ENCODE measurements at places on chromosomes 12 and 14.

- DNase-seq = no peak
Measured at GRCh38 chr14:71267007-71267513, 359.8 kb downstream of the PCNX1 start.

- DNase-seq = no peak
Measured at GRCh38 chr12:96271469-96272199, 77.5 kb downstream of the ELK3 start.

- no peak for DNase-seq
Measured at GRCh38 chr12:131430158-131430742, 280.6 kb upstream of the SFSWAP start.

DNA sequence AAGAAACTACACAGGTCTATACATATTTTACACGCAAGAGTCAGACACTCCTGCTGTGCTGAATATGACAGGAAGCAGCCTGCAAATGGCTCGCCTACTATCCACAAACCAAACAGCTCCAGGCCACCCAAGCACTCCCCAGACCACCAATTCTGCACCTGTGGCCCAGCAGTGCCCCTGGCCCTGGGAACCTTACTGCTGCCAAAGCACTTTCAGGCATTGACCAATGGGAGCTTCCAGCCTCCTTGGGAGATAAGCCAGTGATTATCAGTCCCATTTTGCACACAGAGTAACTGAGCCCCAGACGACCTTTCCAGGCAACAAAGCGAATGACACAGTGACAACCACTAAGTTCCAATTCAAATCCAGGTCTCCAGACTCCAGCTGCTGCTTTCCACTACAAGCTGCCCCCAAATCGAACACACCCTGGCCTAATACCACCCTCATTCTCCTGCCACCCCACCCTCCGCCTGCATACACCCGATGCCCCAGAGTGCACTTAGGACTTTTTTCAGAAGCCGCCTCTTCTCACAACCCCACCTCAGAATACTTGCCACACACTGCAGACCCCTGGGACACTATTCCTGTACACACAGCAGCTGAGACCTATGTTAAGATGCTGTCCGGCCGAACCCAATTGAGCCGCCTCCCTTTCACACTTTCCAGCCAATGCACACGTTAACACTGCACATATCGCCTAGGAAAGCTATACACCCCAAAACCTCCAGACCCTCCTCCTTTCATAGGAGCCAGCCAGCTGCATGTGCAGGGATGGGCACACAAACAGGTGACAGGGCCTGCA lies 126.1 kb upstream of the PRMT8 start:
- no peak for DNase-seq

GRCh38 chr14:70622111-70622712 lies 19.5 kb upstream of the TTC9 start:
- no peak for DNase-seq

GRCh38 chr12:104423809-104424208 lies 32.9 kb upstream of the CHST11 start:
- no peak for DNase-seq

- DNase-seq = no peak
Measured at GRCh38 chr14:36066636-36067035, 109.9 kb downstream of the PTCSC3 start.

- DNase-seq = no peak
Measured at GRCh38 chr12:49671031-49671765, 36.0 kb downstream of the FMNL3 start.

- no peak for DNase-seq
Measured at GRCh38 chr12:77102691-77103090, 37.3 kb upstream of the E2F7 start.

- DNase-seq = no peak
Measured at GRCh38 chr14:92942136-92942535, 19.2 kb downstream of the CHGA start.

- no peak for DNase-seq
Measured at GRCh38 chr12:32471591-32472001, 72.2 kb downstream of the FGD4 start.

- DNase-seq = no peak
Measured at GRCh38 chr12:3933074-3933818, 60.0 kb upstream of the PARP11 start.

GRCh38 chr14:77037215-77037937 lies 8.9 kb upstream of the IRF2BPL start:
- no peak for DNase-seq

- no peak for DNase-seq
Measured at GRCh38 chr12:65330331-65330730, 51.8 kb downstream of the MSRB3 start.

GRCh38 chr12:105107171-105107493 lies 399 bp upstream of the WASHC4 start:
- DNase-seq = no peak

DNA sequence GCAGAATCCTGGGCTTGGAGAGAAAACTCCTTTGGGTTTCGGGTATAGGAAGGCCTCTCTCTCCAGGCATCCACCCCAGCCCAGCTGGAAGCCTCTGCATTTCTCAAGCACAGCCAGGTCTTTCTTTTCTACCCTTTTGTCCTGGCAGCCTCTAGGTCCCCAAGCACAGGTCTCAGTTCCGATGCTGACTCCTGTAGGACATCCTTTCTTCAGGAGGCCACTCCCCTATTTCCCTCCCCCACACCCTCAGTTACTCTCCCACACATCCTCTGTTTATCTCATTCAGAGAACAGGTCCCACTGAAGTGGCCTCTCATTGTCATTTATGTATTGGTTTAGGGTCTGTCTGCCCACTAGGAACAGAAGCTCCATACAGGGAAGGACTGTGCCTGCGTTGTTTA lies 352.6 kb downstream of the VRK1 start:
- DNase-seq = no peak

DNA sequence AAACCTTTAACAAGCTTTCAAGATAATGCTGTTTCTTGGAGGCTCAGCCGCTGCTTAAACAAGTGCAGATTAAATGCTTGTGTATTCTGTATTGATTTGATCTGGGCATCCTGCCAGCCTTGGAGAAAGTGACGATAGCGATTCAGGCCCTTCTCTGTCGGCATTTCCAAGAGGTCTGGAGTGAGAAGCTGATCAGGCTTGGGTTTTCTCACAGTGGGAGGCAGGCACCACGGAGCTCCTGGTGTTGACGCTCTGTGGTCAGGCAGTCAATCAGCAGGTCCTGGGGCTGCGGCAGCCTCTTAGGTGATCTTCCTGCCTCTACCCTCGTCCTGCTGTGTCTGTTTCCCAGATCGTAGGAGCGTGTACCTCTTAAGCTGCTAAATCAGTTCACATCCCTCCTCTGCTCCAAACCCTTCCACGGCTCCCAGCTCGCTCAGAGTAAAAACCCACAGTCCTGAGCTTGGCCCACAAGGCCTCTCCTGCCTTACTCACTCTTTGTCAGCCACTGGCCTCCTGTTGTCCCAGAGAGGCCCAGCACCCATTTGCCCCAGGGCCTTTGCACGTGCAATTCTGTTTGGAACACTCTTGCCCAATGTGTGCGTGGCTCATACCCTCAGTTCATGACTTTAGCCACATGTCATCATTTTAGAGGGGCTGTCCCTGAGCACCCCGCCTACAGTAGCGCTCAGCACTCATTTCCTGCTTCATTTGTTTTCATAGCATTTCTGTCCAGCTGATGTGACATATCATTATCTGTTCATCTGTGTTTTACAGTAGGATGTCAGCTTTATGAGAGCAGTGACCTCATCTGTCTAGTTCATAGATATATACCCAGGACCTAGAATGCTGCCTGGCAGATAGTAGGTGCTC lies 155.4 kb downstream of the AACS start:
- DNase-seq = no peak

DNA sequence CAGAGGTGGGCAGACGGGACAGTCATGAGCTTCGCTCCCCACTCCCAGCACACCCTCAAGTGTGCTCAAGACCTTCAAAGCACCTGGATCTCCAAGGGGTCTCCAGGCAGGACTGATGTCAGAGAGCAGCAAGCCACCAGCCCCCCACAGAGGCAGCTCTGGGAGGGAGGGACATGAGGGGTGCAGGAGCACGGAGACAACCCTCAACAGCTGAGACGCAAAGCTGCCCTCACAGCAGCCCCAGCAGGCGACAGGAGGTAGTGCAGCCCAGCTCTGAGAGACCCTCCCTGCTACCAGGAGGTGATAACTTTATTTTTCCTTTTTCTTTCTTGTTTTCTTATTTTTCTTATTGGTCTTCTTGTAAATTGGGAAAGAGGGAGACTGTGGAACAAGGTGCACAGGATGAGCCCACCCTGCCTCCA lies 17.9 kb downstream of the SIVA1 start:
- DNase-seq = no peak

DNA sequence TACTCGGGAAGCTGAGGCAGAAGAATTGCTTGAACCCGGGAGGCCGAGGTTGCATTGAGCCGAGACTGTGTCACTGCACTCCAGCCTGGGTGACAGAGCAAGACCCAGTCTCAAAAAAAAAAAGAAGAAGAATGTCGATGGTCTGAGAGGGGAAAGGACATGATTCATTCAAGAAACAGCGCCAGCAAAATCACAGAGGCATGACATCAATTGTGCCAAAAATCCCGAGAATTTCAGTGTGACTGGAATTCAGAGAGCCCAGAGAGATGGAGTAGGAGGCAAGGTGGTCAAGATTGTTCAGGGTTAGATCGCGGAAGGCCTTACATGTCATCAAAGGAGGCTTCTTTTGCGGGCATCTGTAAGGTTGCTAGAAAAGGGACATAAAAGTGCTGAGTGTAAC lies 483.3 kb downstream of the VRK1 start:
- no peak for DNase-seq

GRCh38 chr12:115758183-115758582 lies 519.3 kb downstream of the MED13L start:
- DNase-seq = no peak

DNA sequence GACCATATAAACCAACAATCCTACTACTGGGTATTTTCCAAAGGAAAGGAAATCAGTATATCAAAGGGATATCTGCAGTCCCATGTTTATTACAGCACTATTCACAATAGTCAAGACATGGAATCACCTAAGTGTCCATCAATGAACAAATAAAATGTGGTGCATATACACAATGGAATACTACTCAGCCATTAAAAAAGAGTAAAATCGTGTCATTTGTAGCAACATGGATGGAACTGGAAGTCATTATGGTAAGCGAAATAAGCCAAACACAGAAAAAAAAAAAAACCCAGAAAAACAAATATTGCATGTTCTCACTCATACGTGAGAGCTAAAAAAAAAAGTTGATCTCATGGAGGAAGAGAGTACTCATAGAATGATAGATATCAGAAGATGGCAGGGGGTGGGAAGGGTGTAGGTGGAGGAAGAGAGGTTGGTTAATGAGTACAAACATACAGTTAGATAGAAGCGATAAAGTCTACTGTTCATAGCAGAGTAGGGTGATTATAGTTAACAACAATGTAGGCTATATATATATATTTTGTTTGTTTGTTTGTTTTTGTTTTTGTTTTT lies 49.3 kb downstream of the BCAT1 start:
- no peak for DNase-seq

GRCh38 chr12:100267603-100268281 lies 765 bp downstream of the SCYL2 start:
- DNase-seq = no peak

DNA sequence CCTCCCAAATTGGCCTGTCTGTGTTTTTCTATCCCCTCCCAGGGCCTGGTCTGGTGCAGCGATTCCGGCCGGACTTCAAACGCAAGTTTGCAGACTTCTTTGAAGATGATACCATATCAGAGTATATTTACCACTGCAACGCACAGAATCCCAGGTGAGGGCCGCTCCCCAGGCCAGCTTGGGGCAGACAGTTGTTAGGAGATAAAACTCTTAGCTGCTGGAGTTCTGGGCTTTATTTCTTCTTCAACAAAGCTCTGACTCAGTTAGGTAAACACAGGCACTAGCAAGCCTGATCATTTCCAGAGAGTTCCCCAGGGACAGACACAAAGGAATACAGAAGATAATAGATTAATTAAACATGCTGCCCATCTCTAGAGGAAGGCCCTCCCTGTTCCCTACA lies 8.3 kb downstream of the ABHD4 start:
- DNase-seq = no peak

GRCh38 chr12:55724226-55724939 lies 4.2 kb downstream of the RDH5 start:
- peak; percentile 77 for DNase-seq

DNA sequence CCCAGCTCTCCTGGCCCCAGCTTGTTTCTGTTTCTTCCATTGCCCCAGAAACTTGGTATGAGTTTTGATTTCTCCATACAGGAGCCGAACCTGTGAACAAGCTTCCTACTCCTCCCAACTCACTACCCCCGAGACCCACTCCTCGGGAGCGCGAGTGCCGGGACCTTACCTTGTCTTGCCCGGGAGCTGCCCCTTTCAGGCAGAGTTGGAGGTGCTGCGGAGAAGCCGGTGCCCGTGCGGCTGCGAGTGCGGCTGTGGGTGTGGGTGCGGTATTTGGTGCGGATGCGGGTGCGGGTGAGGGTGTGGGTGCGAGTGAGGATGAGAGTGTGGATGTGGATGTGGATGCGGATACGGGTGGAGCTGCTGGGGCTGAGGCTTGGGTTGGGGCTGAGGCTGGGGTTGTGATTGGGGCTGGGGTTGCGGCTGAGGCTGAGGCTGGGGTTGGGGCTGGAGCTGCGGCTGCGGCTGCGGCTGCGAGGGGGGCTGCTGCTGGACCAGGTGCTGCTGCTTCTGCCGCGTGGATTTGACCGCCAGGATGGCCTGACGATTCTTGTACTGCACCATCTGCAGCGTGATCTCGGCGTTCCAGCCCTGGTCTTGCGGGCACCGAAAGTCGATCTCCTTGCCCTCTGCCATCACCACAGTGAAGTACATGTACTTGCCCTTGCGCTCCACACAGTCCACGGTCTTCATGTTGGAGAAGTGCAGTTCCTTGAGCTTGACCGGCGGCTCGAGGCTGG lies 1.1 kb downstream of the PHLDA1 start:
- DNase-seq = no peak

DNA sequence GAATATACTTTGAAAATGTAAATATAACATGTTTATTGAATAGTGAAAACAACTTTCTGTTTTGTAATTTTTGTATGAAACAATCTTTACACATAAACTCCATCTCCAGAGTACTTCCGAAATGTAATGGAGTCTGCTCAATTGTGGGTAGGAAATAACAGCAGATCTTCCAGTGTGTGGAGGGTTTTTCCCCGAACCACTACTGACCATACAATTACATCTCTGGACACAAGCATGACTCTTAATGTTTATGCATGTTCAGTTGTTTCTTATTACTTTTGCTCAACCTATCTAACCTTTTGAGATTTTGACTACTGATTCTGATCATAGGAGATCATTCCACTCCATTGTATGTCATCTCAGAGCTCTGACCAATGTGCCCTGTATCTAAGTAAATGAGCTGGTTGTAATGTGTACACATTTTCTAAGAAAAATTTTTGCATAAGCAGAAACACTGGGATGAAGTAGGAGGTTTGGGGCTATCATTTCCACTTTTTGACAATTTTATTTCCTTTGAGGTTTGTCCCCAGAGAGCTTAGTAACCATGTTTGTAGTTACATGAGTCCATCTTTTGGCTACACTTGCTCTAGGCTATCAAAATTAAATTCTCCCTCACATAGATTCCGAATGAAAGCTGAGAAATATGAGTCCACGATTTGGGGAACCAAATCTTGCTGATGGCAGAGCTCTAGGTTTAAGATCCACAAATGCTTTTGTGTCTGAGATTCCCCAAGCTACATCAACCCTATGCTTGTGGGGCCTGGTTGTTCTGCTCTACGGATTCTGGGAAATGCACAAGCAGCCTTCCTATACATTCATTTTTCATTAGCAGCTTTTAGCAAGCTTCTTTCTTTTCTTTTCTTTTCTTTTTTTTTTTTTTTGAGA lies 21.4 kb upstream of the CLEC4D start:
- DNase-seq = no peak

GRCh38 chr12:85798122-85798521 lies 38.1 kb downstream of the RASSF9 start:
- no peak for DNase-seq

GRCh38 chr14:57261604-57262003 lies 7.1 kb downstream of the EXOC5 start:
- no peak for DNase-seq
